ENCODE measurements at places on chromosomes 3 and 15.

- DNase-seq: no peak
These were observed 33.5 kb downstream of the BDH1 start for GRCh38 chr3:197522183-197522715.

- DNase-seq: no peak
These were observed 112.7 kb downstream of the SNRK start for GRCh38 chr3:43399034-43399433.

DNA sequence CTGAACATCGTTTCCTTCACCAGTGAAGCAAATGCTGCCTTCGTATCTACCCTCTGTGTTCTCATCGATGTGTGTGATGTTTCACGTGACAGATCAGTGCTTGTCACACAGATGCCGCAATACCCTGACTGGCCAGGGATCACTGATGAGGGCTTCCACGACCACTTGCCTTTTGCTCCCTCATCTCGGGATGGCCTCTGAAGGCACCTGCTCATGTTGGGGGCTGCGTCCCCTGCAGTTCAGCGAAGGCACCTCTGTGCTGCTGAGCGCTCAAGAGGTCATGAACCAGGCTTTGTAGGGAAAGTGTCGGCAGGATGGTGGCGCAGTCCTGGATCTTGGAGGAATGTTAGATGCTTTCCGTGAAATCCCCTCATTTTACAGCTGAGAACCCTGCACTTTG lies 79.2 kb upstream of the KLF13 start:
- no peak for DNase-seq

GRCh38 chr3:14608298-14608697 lies 43.3 kb upstream of the CCDC174 start:
- DNase-seq: no peak

DNA sequence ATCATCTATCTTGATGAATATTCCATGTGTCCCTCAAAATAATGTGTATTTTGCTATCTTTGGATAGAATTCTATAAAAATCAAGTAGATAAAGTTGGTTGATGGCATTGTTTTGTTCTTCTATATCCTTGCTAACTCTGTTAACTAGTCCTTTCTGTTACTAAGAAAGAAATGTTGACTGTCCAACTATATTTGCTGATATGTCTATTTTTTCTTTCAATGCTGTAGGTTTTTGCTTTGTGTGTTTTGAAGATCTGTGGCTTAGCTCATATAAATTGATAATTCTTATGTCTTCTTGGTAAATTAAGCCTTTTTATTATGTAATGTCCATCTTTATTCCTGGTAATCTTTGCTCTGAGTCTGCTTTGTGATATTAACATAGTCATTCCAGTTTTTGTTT lies 70.9 kb downstream of the SUCNR1 start:
- no peak for DNase-seq

DNA sequence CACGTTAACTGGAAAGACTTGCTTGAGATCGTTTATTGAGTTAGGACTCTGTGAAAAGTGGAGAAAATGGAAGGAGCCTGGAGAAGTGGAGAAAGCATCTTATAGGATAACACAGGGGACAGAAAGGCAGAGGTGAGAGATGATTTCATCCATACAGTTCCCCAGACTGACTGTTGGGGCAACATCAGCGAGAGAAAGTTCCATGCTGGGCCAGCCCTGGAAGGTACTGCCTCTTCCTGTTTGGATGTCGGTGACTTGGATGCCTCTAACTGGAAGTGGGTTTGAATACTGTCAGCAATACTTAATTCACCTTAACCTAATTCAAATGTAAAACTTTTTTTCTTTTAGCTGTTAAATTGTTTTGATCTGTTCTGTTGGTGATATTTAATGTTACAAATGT lies 32.3 kb downstream of the ATP13A5 start:
- DNase-seq: no peak

DNA sequence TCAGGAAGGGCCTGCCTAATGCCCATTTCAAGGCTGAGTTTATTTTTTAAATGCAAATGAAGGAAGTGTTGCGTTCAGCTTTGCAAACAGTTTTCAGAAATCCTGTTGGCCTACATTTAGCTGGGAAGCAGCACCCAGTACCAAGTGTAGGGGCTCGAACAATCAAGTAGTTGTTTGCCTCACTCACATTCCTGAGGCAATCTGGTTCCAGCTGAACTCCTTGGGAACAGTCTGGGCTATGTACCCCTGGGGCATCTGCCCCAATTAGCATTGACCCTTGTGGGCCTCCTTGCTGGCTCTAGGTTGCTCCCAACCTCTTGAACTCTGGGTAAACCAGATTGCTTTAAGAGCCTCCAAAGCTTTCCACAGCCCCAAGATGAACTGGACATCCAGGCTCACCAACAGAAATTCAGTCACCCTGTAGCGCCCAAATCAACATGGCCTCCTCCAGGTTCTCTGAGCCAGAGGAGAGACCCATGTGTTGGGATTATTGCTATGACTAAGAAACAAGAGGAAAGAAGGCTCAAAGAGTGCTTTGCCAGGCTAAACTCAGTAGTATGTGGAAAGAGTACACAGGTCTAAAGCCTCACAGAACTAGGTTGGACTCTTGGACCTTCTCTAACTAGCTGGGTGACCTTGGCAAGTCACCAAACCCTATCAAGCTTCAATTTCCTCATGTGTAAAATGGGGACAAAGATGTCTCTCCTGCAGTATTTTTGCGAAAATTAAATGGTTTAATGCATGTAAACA lies 532.7 kb downstream of the SOX2 start:
- DNase-seq: no peak

DNA sequence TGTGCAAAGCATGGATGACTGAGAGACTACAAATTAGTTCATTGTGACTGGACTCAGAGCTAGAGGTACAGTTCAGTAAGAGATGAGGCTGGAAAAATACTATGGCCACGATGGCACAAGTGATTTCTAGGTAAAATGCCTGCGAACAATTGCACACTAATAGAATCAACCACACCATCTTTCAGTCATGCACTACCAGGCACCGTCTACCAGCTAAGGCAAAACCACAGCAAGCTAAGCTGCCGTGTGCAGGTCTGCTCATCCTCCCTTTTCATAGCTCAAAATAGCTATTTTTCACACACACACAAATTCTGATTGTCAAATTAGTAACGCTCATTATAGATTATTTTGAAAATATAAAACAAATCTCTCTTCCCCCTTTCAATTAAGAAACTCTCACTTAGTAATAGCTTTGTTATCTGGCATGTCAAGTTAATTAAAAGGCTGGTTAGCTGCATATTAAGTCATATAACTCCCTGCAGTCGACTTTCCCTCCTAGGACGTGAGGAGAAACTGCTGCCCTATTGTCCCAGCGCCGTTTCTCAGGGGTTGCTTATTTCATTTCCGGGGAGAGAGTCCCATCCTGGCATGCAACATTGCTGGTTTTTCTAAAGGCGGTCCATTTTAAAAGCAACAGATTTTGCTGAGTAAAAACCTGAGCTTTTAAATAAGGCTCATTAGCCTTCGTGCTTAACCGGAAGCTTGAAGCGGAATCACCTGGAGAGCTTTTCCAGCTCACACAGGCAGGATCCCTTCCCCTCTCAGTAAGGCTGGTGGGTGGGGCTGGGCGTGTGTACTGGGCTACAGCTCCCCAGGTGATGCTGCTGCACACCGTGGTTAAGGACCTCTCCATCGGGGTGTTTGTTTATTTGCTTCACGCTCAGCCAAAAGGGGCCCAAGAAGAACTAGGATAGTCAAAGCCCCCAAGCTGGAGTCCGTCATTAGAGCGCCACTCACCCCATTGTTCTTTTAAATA lies 16.9 kb upstream of the MEX3B start:
- DNase-seq: no peak

DNA sequence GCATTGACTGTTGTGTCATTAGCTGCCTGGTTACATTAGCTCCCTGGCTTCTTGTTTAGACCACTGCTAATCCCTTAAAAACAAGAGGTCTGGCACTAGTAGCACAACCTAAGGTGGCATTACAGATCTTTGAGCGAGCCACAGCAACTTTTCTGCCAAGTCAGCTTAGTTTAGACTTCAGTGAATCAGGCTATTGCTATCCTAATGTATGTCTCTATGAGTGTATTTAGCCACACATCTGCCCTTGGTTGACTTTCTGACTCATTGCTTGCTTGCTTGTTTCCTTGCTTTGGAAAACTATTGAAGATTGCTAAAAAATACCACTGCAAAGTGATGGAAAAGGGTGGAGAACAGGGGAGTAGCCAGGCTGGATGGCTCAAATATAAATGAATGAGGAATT lies 50.2 kb downstream of the CHP1 start:
- DNase-seq: peak; percentile 93

- DNase-seq: peak; percentile 76
These were observed 10.4 kb downstream of the TSPAN3 start for GRCh38 chr15:77060546-77060945.

GRCh38 chr3:55609230-55609827 lies 122.2 kb upstream of the WNT5A start:
- no peak for DNase-seq

DNA sequence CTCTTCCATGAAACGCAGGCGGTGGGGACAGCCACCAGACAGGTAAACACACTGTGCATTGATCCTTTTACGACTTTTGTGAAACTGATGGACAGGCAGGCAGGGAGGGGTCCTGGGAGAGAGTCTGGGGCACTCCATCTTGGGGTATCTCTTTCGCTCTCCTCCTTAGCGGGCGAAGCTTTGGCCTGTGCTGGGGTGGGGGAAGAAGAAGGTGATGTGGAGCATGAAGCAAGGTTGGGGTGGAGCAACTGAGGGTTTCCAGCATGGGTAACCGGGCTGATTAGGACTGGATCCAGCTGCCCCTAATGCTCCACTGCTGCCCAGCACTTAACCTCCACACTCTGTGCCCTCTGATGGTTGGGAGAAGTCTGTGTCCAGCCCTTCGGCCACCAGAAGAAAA lies 25.6 kb downstream of the MUC20 start:
- DNase-seq: no peak

- no peak for DNase-seq
These were observed 37.1 kb downstream of the TMEM212 start for GRCh38 chr3:171880101-171880870.

GRCh38 chr3:81789691-81790090 lies 28.2 kb upstream of the GBE1 start:
- DNase-seq: no peak

DNA sequence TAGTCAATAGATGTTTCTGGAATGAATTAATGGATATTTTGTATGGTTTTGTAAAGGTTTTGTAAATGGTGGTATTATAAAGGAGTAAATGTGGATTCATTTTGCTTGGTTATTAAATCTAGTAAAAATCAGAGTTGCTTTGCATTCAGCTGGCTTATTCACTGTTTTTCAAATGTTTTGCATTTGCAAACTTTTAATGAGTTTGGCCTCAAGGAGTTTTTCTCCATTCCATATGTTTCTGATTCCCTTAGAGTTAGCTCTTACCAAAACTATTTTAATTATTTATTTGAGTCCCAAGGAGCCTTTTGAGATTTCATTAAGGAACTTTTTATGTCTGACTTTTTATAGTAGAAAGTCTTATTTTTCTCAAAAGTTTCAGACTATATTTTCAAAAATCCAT lies 992.2 kb downstream of the DIPK2A start:
- DNase-seq: peak; percentile 7

- no peak for DNase-seq
These were observed 28.2 kb downstream of the MYL3 start for GRCh38 chr3:46835054-46835453.

DNA sequence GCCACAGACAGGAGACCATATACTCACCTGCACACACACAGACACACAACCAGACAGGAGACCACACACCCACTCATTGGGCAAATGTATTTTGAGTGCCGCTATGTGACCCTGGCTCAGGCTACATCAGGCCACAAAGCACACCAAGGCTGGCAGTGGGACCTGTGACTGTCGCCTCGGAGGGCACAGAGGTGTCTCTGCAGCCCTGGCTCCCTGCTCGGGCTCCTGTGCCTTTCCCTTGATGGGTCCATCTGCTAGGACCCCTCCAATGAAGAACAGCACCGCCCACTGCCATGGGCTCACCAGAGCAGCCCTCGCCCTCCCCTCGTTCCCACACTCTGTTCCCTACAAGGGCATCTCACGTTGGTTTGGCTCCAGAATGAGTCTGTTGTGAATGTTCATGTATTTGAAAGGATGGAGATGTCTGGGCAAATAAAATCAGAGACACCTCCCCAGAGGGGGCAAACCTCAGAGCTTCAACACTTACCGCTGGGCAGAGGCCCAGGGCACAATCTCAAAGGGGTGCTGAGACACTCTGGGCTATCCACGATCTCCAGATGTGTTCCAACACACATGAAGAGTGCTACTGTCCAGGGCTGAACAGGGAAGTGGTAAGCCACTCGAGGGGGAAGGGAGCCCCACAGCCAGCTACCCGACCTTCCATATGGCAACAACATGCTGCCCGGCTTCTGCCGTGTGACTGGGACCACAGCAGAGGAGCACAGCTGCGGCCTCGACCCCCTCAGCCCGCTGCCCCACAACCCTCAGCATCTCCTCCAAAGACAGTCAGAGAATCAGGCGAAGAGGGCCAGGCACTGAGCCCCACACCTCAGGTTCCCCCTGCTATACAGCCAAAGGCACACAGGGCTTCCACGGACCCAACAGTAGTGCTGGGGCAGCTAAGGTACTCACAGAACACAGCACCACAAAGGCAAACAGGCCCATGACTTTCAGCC lies 74.9 kb downstream of the OCA2 start:
- no peak for DNase-seq

- DNase-seq: no peak
These were observed 31.3 kb downstream of the HOMER2 start for GRCh38 chr15:82921242-82921641.

GRCh38 chr3:18297126-18297525 lies 128.0 kb downstream of the SATB1 start:
- DNase-seq: no peak

DNA sequence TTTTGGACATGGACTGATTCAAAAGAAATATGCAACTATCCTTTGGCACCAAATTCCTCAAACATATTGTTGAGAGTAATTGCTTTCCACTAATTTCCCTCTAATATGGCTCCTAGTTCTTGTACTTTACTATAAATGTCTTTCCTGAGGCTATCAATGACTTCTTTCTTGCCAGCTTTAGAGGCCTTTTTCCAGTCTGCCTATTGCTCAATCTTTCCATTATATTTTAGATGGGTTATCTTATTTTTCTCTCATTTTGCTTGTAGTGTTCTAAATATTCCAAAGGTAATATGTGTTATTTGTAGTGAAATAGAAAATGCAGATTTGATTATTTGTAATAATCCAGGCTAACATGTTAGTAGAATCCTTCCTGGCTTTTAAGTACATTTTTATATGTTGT lies 11.5 kb upstream of the TEX9 start:
- DNase-seq: no peak

DNA sequence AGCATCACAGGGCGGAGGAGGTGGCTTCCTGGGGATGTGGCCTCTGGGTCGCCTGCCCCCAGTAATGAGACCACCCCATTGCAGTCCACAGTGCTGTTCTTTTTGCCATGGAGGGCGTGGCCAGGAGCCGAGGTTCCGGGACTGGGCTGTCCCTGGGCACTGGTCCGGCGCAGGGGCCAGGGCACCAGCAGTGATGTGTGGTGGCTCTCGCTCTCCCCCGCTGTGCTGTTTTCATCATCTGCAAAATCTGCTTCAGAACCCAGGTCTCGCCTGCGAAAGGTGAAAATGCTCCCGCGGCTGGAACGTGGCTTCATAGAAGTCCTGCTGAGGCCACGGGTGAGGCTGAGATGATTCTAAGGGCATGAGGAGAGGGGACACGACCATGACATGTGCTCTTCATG lies 45.8 kb downstream of the SCN5A start:
- DNase-seq: no peak

Measured in fibroblast of mammary gland (primary cell).